RWPE2 (cell line): ENCODE measurements at places on chromosomes 7 and 10.

- no peak for DNase-seq
These were observed 103.4 kb downstream of the SDK1 start for GRCh38 chr7:3404501-3404900.

DNA sequence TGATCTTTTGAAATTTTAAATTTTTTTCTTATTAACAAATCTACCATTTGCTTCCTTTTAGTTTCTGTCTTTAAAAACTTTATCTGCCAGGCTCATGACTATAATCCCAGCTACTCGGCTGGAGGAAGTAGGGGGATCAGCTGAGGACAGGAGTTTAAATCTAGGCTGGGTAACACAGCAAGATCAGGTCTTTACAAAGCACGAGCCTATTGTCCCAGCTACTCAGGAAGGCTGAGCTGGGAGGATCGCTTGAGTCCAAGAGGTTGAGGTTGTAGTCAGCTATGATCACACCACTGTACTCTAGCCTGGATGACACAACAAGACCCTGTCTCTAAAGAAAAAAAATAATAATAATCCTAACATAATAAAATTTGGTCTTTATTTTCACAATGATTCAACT is 17.5 kb downstream of the DPY19L1 start:
- no peak for DNase-seq

DNA sequence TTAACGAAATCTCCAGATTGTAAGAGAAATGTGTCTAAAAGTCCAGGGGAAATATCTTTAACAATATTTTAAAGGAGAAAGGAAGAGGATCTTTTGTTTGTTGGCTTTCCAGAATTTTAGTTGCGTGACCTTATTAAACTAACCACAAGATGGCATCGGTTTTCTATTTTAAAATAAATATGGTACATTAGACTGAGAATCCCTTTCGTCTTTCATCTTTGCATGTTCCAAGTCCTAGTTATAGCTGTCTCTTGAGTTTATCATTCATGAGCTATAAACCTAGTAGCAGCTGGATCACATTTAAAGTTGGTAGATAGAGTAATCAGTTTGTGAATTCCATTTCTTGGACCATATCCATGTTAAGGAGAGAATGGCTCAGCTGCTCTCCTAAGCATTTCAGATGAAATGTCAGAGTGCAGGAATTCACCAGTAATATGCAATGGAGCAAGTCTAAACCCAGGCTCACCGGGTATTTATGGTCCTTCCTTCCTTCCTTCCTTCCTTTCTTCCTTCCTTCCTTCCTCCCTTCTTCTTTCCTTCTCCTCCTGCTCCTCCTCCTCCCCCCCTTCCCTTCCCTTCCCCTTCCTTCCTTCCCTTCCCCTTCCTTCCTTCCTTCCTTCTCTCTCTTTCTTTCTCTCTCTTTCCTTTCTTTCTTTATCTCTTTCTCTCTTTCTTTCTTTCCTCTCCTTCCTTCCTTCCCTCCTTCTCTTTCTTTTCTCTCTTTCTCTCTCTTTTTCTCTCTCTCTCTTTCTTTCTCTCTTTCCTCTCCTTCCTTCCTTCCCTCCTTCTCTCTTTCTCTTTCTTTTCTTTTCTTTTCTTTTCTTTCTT is 57.8 kb upstream of the RAB18 start:
- no peak for DNase-seq

GRCh38 chr7:29825775-29826529 is 19.6 kb downstream of the WIPF3 start:
- DNase-seq: no peak

- no peak for DNase-seq
These were observed 55.8 kb downstream of the CLRN3 start for GRCh38 chr10:127836966-127837365.

- DNase-seq: no peak
These were observed 125.2 kb downstream of the GNAT3 start for GRCh38 chr7:80386686-80387085.

GRCh38 chr10:4083509-4084003 is 298.5 kb upstream of the KLF6 start:
- no peak for DNase-seq
